Inflammatory macrophage treated with lipopolysaccharide for 1 hour (primary cell): ENCODE measurements at places on chromosomes 2 and 18.

DNA sequence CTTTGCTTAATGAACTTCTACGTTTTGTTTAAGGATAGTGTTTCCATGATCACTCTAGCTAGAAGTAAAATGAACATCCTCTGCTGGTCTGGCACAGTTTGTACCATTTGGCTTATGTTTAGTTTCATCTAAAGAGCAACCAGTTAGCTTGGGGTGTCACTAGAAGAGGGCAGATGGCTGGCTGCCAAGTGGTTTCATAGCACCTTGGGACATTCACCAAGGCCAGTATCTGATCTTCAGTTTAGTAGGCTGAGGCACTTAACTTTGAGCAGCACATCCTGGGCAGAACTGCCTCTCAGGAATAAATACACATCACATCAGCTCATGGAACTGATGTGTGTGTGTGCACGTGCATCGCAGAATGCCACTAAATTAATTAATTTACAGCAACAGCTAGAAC, 68.4 kb downstream of the NXPH2 start:
- DNase-seq, result no peak

GRCh38 chr18:74019864-74020263, 127.8 kb downstream of the FBXO15 start:
- no peak for DNase-seq

DNA sequence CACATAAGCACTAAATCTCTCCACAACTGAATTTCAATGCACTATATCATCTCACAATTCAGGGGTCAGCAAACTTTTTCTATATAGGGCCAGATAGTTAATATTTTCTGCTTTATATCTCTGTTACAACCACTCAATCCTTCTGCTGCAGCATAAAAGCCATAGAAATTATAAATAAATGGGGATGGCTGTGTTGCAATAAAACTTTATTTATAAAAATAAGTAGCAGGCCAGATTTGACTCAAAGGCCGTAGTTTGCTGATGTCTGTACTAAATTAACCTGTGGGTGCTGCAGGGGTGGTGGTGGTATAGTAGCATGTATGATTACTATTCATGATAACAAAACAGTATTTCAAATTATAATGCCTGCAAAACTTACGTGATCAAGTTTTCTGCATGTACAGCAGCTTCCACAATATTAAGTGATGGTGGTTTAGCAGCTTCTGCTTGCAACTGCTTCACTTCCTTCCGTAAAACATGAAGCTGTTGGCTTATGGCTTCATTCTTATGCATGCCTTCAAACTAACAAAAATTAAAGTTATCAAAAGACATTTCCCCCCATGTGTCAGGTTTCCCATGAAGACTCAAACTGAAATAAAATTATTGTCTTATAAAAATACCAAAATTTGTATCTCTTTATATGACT, 64.1 kb downstream of the SIGLEC15 start:
- peak; percentile 26 for DNase-seq

DNA sequence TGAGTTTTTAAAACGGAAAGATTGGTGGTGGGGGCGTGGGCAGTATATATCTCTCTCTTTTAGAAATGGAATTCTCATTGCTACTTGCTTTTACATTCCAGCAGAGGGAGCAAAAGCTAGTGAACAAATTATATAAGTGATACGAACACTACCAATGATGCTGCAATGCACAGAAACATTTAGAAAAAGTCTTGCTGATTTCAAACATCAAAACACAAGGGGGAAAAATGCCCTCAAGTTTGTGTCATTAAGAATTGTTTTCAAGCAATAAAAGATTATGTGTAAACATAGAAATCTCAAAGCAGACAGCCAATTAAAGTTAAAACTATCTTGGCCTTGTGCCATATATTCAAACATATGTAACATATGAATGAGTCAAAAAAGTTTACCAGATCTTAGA, 296.3 kb upstream of the KCNJ3 start:
- DNase-seq, result peak; percentile 7

GRCh38 chr2:228699888-228700287, 518.4 kb upstream of the SPHKAP start:
- no peak for DNase-seq

GRCh38 chr2:118969734-118970395, 27.9 kb downstream of the MARCO start:
- no peak for DNase-seq

- DNase-seq, result no peak
Observed at GRCh38 chr2:226207671-226208070, 591.9 kb downstream of the IRS1 start.

- DNase-seq, result peak; percentile 66
Observed at GRCh38 chr2:64853894-64854293, 135.3 kb upstream of the SLC1A4 start.
